ENCODE measurements at places on chromosomes 7 and 10. TPM values are rescaled to one million over a fixed set of nuclear protein-coding genes. Genes with fewer than 3 reads are reported as not detected.

The HOXA6 gene
- total RNA-seq: 1.9 TPM

The GJC3 gene
- total RNA-seq: 0.63 TPM

The GPR26 gene
- total RNA-seq: not detected

The AMPH gene
- total RNA-seq: not detected

The ASZ1 gene
- total RNA-seq: not detected

The CNNM1 gene
- total RNA-seq: under 0.01 TPM

The JCAD gene
- total RNA-seq: 50.6 TPM

The TMEM248 gene
- total RNA-seq: 54.0 TPM

The ST7 gene
- 13.5 TPM for total RNA-seq

The SLC13A1 gene
- not detected for total RNA-seq

The ZNF25 gene
- total RNA-seq: 5.2 TPM

The BMPER gene
- total RNA-seq: 4.9 TPM

The CTAGE4 gene
- not detected for total RNA-seq

The ELN gene
- total RNA-seq: 6.2 TPM

The ZNF117 gene
- 2.4 TPM for total RNA-seq

The C7orf33 gene
- total RNA-seq: not detected

The AKR1D1 gene
- not detected for total RNA-seq

The CDK14 gene
- 1.2 TPM for total RNA-seq

The POU6F2 gene
- not detected for total RNA-seq

The TMEM176B gene
- total RNA-seq: not detected

The MBL2 gene
- not detected for total RNA-seq

The PLEKHS1 gene
- not detected for total RNA-seq

The GPR85 gene
- under 0.01 TPM for total RNA-seq

The HGF gene
- 0.25 TPM for total RNA-seq

The COL28A1 gene
- total RNA-seq: not detected

The CLIP2 gene
- 28.8 TPM for total RNA-seq

The NT5C3A gene
- 18.2 TPM for total RNA-seq

The SPDYE8 gene
- total RNA-seq: not detected

The CHAT gene
- total RNA-seq: not detected

The WNT8B gene
- total RNA-seq: under 0.01 TPM

The BICC1 gene
- total RNA-seq: not detected

The CACNA2D1 gene
- total RNA-seq: 7.8 TPM

The AP5Z1 gene
- total RNA-seq: 17.6 TPM

The SPDYE6 gene
- total RNA-seq: not detected

The NCAPG2 gene
- 10.7 TPM for total RNA-seq

The NEURL1 gene
- under 0.01 TPM for total RNA-seq

The TASOR2 gene
- total RNA-seq: 35.3 TPM

The POLR3A gene
- 13.4 TPM for total RNA-seq

The CYP3A7 gene
- not detected for total RNA-seq

The GARS1 gene
- 68.9 TPM for total RNA-seq

The SLC18A2 gene
- not detected for total RNA-seq

The TRIL gene
- total RNA-seq: 29.6 TPM

The USP6NL gene
- total RNA-seq: 14.7 TPM

The CYP26C1 gene
- total RNA-seq: 0.77 TPM

The GNGT1 gene
- not detected for total RNA-seq

The SCART1 gene
- total RNA-seq: 0.26 TPM

The TLX1 gene
- total RNA-seq: not detected

The ZNF33B gene
- 21.7 TPM for total RNA-seq

The GATA3 gene
- total RNA-seq: under 0.01 TPM

The KCTD7 gene
- 6.8 TPM for total RNA-seq

The LGI1 gene
- total RNA-seq: not detected

The GLI3 gene
- 0.26 TPM for total RNA-seq

The ENO4 gene
- total RNA-seq: not detected

The NKX2-3 gene
- total RNA-seq: not detected

The NEUROG3 gene
- not detected for total RNA-seq

The WIPF3 gene
- not detected for total RNA-seq

Measured in dermis microvascular lymphatic vessel endothelial cell (primary cell).